ENCODE measurements at places on chromosomes 12 and 14.

DNA sequence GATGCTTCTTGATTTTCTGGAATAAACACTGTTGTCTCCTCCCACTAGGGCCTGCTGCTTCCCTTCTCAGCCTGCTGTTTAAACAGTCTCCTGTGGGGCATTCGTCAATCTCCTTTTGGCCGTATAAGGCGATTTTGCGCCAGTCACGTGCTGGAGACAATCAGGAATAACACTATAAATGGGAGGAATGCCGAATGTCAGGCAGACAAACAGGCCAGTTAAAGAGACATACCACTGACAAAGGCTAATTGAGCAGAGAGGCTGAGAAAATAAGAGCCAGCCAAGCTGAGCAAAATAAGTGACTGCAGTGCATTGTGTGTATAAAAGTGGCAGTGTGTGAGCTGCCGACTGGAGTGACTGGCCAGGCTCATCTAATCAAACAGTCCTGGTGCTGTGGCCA, 23.3 kb downstream of the DMAC2L start:
- no peak for DNase-seq

GRCh38 chr12:69898236-69898635, 73.2 kb downstream of the MYRFL start:
- no peak for DNase-seq

GRCh38 chr12:56632701-56633467, 2.8 kb upstream of the BAZ2A start:
- no peak for DNase-seq

- DNase-seq, result peak; percentile 87
These were observed 994.1 kb upstream of the TMEM132C start for GRCh38 chr12:127272864-127273263.

GRCh38 chr14:102500158-102500662, 9.4 kb downstream of the ANKRD9 start:
- DNase-seq, result no peak

DNA sequence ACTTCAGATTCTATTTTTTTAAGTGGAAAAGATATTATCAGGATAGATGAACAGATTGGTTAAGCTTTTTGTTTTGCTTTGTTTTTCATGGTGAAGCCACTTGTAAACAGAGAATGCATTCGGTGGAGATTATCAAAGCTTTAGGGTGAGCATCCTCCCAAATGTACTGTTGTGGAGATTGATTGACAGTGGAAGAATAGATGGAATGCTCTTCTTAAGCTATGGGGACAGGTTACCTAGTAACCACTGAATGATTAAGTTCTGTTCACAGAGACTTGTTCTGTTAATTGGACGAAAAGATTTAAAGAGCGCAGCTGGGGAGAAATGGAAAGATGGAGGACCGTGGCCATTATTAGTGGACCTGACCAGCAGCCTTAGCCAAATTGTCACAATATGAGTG, 21.8 kb upstream of the SPATA7 start:
- no peak for DNase-seq

- DNase-seq, result no peak
These were observed 374.9 kb downstream of the GXYLT1 start for GRCh38 chr12:41769810-41770209.

- DNase-seq, result no peak
These were observed 8.8 kb downstream of the BCL7A start for GRCh38 chr12:122030424-122031035.

DNA sequence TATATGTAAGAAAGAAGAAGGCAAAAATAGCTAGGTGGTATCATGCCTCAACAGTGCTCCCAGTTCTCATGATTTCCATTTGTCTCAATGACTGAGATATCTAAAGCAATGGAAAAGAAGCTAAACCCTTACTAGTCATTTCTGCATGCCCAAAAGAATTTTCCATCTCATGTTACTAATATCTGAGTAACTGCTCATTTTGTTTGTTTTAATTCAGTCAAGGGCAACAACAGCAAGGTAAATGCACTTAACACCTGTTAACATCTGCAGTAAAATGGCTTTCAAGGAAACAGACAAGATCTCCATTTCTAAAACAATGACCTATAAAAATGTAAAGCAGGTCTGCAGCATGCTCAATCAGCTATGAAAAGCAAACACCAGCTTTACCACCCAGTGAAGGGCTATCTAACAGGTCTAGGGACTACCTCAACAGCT, 19.4 kb upstream of the SELPLG start:
- no peak for DNase-seq

DNA sequence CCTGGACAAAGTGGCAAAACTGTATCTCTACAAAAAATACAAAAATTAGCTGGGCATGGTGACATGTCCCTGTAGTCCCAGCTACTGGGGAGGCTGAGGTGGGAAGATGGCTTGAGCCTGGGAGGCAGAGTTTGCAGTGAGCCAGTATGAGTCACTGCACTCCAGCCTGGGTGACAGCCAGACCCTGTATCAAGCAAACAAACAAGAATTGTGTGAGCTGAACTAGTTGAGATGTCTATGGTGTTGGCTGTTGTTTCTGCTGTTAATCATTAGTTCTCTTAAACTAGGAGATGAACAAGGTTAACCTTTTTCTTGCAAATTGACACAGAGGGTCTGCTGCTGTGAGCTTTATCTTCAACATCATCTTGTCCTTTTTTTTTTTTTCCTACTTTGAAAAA, 23.6 kb downstream of the RASSF3 start:
- DNase-seq, result peak; percentile 92

DNA sequence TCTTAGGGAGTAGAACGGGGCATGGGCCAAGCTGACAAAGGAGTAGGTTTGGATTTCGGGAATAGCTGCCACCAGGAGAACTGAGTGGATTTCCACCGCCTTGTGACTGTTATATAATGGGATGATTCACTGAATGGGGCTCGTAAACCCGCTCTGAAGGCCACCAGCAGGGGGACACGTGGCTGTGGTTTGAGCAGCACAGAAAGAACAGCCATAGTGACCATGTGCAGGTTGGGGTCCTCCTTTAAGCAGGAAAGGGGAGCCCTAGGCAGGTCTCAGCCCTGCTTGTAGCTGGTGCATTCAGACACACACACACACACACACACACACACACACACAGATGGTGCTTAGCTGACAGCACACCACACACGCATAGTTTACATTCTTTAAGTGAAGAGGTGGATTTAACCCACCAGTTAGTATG, 8.6 kb upstream of the ASB2 start:
- DNase-seq, result peak; percentile 56

- DNase-seq, result no peak
These were observed 5.9 kb upstream of the TUNAR start for GRCh38 chr14:95870772-95871171.

DNA sequence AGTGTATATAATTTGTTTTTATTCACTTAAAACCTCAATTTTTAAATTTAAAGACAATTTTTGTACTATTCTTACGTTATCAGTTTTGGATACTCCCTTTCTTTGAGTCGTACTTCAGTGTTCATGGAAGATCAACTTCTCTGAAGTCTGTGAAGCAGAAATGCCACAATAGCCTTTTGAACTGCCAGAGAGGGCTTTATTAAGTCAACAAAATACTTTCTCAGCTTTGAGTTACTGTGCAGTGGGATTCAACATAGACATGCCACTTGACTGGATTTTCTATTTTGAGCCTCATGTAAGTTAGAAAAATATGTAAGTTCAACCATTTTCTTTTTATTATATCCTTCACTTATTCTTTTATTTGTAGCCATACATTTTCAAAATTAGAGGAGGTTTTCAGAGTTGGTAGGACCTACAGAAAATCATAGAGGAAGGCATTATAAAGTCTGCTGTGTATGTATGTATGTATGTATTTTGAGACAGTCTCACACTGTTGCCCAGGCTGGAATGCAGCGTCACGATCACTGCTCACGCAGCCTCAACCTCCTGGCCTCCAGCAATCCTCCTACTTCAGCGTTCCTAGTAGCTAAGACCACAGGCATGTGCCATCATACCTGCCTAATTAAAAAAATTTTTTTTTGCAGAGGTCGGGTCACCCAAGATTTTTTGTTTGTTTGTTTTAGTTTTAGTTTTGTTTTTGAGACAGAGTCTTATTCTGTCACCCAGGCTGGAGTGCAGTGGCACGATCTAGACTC, 31.3 kb upstream of the BCAT1 start:
- no peak for DNase-seq
